ENCODE measurements at places on chromosomes 5 and 9. TPM values are rescaled to one million over a fixed set of nuclear protein-coding genes. Genes with fewer than 3 reads are reported as not detected.

The C5 gene
- 76.2 TPM for polyA plus RNA-seq

DNA sequence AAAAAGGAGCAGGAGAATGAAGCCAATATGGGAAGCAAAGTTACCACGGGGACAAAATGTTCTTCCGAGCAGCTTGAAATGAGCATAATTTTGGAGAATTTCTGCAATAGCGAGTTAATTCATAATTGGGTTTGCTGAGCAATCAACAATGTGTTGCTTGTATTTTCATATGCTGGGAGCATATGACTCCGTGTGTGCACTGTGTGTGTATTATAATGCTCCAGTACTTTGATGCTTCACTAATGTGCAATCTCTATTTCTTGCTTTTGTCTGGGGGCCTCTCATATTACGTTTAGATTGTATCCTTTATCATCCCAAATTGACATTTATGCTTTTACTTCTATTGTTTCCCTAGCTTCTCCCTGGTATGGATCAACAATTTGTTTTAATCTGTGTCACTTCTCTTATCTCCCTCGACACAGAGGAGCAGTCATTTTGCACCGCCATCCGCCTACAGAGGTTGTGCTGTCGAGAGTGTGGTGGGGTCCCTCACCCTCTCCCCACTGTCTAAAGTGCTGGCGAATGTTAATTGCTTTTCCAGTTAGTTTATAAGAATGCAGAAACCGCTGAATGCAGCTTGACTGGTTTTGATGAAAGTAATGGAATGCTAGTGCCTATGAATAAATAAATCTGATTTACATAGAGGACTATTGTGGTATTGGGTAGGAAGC lies 372.5 kb upstream of the WWC1 start:
- no peak for DNase-seq

DNA sequence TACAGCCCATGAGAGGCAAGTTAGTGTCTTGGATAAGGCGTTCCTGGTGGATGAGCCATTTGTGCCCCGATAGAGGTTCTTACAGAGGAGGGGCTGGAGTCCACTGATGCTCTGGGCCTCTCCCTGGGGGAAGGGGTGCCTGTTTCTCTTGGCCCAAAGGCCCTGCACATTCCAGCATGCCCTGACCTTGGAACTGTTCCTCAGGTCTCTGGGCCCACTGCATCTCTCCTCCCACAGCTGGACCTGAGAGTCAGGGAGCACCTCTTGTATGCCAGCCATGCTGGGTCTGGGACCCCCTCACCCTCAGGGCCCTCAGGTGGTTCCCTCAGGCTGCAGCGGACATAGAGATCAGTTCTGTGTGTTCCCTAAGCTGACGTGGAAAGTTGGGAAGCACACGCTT lies 26.4 kb downstream of the DAPK1 start:
- no peak for DNase-seq

- no peak for DNase-seq
Measured at GRCh38 chr5:156522651-156523529, 195.9 kb downstream of the SGCD start.

DNA sequence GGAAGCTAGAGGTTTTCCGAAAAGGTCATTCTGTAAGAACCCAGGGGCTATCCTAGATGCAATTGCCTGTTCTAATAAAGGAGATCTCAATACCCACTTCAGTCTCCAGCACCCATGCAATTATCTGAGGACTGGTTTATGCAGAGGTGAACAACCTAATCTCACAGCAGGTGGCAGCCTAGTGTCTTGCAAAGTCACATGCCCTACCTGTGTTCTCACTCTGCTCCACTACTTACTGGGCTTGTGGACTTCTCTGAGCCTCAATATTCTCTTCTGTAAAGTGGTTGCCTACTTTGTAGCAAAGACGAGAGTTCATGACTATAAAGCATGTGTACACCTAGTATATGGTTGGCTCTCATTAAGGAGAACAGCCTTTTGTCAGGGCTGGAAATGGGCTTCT lies 21.0 kb upstream of the ALDH1B1 start:
- DNase-seq: no peak

DNA sequence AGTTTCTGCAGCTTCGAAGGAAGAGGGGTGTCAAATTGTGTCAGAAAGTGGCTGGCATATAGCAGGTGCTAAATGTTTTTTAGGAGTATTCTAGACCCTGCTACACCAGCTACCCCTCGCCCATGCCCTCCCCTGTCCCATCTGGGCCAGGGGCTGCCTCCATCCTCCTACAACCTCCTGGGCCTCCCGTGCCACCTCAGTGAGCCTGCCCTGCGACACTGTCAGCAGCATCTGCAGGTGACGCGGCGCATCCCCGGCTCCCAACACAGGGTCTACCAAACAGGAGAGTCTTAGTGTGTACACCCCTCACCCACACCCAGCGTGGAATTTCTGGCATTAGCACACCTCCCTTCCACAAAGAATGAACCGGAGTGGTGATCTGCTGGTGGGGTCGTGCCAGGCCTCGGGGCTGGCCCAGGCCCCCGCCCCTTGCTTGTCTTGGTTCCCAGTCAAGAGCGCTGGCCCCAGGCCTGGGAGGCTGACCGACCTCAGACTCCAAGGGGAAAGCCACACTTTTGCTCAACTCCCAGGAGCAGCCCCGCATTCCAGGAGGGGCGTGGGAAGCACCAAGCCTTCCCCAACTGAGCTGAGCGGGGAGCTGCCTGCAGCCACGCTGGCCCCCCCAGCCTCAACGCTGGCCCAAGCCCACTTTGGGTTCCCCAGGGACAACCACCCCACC lies 55.2 kb downstream of the NEURL1B start:
- no peak for DNase-seq
